ENCODE measurements at places on chromosomes 2 and 18.
A peak's percentile ranks its signal among the peaks of the same experiment; 100 is the strongest.

DNA sequence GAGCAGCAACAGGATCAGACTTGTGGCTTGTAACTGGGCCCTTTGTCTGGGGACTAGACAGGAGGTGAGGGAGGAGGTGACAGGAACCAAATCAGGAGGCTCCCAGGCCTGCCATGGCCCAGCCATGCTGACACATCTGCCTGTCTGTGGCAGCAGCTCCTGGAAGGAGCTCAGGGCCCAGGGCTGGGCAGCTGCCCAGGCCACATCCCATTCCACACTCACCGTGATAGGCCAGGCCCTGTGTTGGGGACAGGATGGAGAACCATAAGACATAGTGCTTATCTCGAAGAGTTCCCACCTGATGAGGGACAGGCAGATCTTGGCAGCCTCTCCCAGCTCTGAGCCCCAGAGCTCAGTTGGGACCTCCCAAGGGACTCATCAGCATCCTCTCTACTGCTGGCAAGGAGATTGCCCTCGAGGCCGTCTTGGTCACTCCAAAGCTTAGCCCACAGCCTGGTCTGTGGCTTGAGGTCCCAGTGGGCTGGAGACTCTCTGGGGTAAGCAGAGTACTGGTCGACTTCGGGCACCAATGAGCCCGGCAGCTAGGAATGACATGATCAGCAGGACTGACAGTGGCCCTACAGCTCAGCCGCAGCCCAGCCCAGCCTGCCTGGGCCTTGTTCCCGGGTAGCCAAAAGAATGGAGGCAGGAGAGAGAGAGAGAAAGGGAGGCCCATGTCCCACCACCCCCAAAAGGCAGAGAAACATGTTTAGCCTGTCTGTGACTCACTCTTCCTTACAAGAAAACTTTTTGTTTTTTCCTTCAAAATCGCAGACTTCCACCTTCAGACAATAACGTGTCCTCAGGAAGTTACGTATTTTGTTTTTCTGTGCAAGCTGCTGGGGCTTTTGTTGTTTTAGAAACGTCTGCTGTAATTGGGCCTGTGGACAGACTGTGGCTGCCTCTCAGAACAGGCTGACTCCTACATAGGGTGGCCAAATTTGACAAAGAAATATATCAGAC, 82.1 kb downstream of the HS1BP3 start:
- DNase-seq, result no peak

GRCh38 chr2:197235711-197236110, 74.9 kb downstream of the ANKRD44 start:
- DNase-seq, result no peak

DNA sequence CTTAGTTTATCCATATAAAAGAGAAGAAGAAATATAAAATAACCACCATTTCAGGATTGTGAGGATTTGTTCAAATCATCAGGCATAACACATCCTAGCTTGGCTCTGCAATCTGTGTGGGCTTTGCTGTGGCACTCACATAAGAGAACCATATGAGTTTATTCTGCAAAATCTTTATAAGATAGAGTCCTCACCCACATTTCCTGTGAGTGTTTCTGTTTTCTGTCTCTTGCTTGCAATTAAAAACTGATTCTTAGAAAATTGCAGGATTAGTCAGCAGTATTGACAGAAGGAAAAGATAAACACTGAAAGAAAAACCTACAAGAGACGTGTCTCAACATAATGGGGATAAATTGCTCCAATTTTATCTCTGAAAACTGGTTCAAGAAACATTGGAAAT, 258.5 kb downstream of the RND3 start:
- no peak for DNase-seq

- no peak for DNase-seq
Observed at GRCh38 chr2:147524912-147525311, 319.9 kb upstream of the ACVR2A start.

GRCh38 chr2:188979187-188980114, 5.3 kb downstream of the COL3A1 start:
- peak; percentile 55 for DNase-seq

GRCh38 chr2:196182439-196183171, 11.2 kb upstream of the STK17B start:
- no peak for DNase-seq

DNA sequence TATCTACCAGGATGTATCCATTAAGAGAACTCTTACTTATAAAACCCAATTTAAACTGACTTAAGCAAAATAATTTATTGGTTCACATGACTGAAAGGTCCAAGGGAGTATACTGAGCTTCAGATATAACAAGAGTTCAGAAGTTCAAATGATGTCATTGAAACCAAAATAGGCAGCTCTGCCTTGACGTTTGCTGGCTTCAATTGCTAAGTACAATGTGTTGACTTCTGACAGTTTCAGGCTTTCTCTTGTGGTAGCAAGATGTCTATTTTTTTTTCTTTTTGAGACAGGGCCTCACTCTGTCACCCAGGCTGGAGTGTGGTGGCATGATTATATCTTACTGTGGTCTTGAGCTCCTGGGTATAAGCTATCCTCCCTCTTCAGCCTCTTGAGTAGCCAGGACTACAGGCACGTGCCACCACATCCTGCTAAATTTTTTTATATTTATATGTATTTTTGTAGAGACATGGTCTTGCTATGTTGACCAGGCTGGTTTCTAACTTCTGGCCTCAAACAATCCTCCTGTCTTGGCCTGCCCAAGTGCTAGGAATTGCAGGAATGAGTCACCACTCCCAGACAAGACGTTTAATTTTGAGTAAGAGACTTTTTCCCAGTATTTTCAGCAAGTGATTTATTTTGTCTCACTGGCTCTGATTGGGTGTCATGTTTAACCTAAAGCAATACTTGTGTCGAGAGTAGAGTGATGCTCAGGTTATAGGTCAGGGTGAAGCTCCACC, 184.8 kb downstream of the NR4A2 start:
- DNase-seq, result peak; percentile 14

DNA sequence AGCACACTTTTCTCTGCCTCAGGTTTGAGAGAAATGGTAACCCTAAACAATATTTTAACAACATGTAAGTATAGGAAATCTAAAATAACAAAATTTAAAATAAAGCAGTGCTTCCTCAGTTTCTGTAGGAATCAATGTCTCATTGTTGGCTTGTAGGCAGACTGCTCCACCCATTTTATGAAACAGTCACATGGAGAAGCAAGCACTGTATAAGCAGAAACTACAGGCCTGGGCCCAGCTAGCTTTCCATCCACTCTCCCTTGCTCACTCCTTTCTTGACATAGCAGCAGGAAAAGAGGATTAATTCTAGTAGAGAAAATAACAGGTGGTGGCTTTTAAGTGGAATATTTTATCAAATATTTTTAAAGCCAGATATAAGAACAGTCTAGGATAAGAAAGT, 97.2 kb downstream of the PLEKHM3 start:
- no peak for DNase-seq

GRCh38 chr2:17543848-17544247, 3.4 kb downstream of the VSNL1 start:
- no peak for DNase-seq

DNA sequence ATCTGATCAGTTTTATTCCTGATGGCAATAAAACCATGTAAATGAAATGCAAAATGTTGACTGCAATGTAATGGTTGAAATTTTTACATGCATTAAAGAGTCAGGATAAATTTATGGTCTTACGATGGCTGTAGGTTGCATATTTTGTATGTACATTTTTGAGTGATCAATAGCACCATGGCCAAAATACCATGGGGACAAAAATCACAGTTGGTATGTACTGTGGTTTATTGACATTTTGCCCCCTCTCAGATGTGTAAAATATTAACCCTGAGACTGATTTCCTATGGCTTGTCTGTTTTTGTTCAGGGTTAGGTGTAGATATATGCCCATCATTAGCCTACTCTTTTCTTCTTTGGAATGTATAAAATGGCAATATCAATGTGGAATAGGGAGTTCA, 138.1 kb downstream of the PARD3B start:
- DNase-seq, result no peak

DNA sequence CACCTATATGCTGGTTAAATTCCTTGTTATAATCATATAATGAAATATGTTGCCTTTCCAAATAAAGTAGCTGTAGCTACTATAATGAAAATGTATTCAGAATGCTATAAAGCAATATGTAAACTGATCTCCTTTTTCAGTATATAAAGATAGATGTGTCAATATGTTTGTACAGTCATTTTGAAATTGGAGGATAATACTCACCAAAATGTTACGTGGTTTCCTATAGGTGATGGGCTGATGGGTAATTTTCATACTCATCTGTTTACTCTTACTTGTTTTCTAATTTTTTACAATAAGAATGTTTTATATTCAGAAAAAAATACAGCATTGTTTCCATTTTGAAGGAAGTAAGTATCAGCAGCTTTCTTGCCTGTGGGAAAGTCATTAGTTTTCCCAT, 70.2 kb downstream of the PRKRA start:
- DNase-seq, result no peak

GRCh38 chr2:219252900-219253752, at the start of gene TUBA4B:
TUBA4B (plus strand) TSS chr2:219253243; CDS start chr2:219253408, 165 bp downstream.
- peak; percentile 22 for DNase-seq

- DNase-seq, result no peak
Observed at GRCh38 chr2:150126143-150126740, 361.2 kb downstream of the RND3 start.

DNA sequence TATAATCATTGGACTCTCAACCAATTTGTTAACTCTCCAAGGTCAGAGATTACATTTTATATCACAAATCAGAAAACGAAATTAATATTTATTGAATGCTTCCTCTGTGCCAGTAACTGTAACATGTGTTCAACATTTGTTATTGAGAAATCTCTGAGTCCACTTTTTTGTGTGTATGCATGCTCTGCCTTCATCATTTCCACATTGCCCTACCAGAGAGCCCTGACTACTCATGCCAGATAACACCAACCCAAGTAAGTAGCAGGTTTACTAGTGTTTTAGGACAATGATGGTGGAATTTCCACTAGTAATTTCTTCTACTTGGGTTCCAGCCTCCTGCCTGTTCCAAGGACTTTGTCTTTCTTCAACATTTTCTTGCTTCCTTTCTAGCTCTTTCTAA, 14.2 kb upstream of the FAP start:
- no peak for DNase-seq

- DNase-seq, result no peak
Observed at GRCh38 chr2:177717831-177718618, 325.5 kb downstream of the AGPS start.

DNA sequence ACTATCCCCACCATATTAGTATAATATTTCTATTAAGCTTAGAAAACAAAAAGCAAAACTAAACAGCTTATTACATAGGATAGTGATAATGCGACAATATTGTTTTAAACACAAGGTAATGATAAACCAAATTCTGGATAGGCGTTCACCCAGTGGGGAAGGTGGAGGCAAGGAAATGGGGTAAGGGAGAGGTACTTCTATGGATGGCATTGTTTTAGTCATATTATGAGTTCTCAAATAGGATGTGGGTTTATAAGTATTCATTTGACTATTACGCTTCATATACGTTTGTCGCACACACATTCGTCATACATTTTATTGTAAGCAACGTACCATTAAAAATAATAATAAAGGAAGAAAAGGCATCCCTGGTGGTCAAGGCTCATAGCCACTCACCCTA, 88.8 kb upstream of the DNMT3A start:
- no peak for DNase-seq

DNA sequence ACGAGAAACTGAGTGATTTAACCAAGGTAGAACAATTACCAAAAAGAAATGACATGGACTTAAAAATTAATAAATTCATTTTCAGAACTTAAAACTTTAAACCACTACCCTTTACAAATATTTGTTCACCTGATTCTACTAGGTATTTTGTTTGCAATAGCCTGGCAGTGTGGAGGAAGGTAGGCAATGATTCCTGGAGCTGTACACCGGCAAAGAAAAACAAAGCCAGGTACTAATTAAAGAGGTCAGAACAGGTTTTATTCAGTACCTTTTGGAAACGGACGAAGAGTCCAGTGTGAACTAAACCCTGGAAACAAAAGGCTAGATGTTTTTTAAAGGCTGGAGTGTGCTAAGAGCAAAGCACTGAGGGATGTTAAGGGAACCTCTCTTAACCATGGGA, 561.3 kb upstream of the FSHR start:
- DNase-seq, result no peak

GRCh38 chr18:4211111-4211837, 243.8 kb downstream of the DLGAP1 start:
- DNase-seq, result no peak

- DNase-seq, result no peak
Observed at GRCh38 chr2:11820650-11821049, 74.2 kb downstream of the LPIN1 start.

- no peak for DNase-seq
Observed at GRCh38 chr2:162184821-162185450, 32.9 kb upstream of the GCG start.

- DNase-seq, result no peak
Observed at GRCh38 chr18:53991202-53991601, 233.3 kb downstream of the MBD2 start.

GRCh38 chr18:36378205-36378604, 80.7 kb downstream of the FHOD3 start:
- no peak for DNase-seq

- no peak for DNase-seq
Observed at GRCh38 chr2:28251337-28251736, 141.3 kb upstream of the FOSL2 start.

- DNase-seq, result no peak
Observed at GRCh38 chr2:1162768-1163584, 212.3 kb downstream of the SNTG2 start.

DNA sequence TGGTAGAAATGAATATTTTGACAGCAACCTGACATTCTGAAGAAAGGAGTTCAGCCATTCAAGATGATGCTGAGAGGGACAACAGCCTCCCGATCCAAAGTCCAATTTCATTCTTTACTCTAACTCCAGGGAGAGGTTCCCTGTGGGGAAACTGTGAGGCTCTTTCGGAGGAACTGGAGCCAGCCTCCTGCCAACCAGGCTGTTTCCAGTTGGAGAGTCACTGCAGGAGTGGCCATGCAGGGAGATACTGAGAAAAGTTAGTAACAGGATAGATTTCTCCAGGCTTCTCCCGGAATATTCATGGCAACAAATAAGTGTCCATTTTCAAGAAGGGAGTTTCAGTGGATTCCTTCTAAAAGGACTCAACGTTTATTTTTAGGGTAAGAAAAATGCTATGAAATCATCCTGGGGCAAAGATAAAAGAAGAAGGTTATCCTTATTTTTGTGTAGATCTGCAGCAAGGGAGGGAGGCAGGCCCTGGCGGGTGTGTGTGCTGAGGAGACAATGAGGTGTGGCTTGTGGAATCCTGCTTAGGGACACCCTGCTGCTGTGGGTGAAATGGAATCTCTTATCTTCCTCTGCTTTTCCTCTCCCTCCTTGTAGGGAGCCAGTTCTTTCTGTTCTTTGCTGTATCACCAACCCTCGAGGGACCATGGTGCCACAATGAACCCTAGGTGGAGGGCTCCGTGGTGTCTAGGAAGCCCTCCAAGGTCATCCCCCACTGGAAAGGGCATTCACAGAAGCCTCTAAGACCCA, 18.1 kb downstream of the KLHL14 start:
- no peak for DNase-seq

- DNase-seq, result no peak
Observed at GRCh38 chr18:22698711-22699110, 234.4 kb upstream of the RBBP8 start.

GRCh38 chr2:126658905-126659561, 3.1 kb downstream of the GYPC start:
- DNase-seq, result peak; percentile 36

Measured in muscle of arm (tissue), 14 donors.